ENCODE measurements at places on chromosomes 6 and 20. TPM values are rescaled to one million over a fixed set of nuclear protein-coding genes. Genes with fewer than 3 reads are reported as not detected.

Gene SERAC1
- total RNA-seq, result 10.5 TPM

DNA sequence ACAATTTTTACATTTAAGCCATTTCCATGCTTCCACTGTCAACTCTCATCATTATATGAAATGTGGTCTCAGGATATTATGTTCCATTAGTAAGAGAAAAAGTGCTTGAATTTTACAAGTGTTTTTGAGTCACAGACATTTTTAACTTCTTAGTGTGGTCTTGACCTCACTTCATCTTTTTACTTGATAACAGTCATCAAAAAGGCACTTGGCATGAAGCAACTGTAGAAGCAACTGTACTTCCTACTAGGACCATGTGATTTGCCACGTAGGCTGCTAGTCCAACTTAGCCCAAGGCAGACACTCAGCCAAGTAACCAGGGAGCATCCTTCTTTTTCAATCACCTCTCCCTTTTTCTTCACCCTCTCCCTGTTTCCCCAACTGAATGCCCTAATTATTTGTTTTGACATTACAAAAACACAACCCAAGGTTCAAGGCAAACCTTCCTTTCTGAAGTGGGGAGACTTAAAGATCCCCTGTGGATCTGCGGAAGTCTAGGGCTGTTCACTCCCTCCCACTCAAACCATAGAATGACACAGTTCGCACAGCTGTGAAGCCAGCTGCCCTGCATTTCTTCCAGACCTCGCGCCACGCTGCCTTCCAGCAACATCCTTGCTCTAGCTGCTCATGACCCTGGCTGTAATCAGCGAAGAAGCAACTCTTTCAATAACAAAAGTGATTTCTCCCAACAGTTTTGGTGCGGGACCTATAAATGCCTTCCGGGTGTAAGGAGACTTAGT is 45.0 kb downstream of the PHACTR1 start:
- no peak for DNase-seq
- H3K4me1 ChIP-seq, result no peaks in the 10 kb centered on the region
- no peaks in the 10 kb centered on the region for H3K36me3 ChIP-seq

GRCh38 chr20:24640276-24640675 is 170.8 kb downstream of the SYNDIG1 start:
- H3K27ac ChIP-seq, result no peak overlapping the region
- no peaks in the 10 kb centered on the region for H3K4me1 ChIP-seq
- no peaks in the 10 kb centered on the region for H3K36me3 ChIP-seq
- H3K4me3 ChIP-seq, result no peak overlapping the region

Gene MYB
- not detected for total RNA-seq

GRCh38 chr20:402496-402885 is 5.6 kb upstream of the RBCK1 start:
- peaks cover 8% of the 10 kb centered on the region for H3K4me1 ChIP-seq
- H3K4me3 ChIP-seq, result no peak overlapping the region
- H3K27me3 ChIP-seq, result no peaks in the 10 kb centered on the region
- H3K27ac ChIP-seq, result no peak overlapping the region

Gene COL21A1
- 1.3 TPM for total RNA-seq

Gene MACROD2
- total RNA-seq, result 21.8 TPM

Gene GPR6
- not detected for total RNA-seq

Gene MUC21
- total RNA-seq, result not detected

All from body of pancreas (tissue), 4 donors.